ENCODE measurements at places on chromosomes 7 and 10. TPM values are rescaled to one million over a fixed set of nuclear protein-coding genes. Genes with fewer than 3 reads are reported as not detected.

DNA sequence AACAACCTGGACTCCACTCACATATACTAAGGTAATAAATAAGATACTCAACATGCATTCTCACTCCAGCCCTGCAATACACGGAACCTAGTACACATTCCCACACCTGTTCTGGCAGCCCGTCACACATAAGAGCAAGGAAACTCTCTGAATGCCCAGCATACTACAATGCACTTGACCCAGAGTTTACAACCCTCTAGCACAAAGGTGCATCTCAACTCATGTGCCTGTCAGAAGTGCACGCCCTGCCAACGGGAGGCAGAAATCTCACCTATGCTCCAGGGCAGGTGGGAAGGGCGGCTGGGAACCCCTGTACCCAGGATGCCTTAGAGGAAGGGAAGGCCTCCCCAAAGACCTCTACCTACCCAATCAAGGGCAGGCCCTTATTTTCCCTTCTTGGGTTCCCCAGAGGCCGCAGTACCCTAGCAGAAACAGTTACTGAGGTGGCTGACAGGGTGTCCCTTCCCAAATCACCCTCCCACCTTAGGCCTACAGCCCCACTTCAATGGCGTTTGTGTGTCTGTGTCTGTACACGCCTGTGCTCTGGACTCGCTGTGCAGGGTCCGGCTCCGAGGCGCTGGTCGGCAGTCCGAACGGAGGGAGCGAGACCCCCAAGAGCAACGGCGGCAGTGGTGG lies 2.0 kb downstream of the EVX1 start:
- H3K27me3 ChIP-seq, result peaks cover 99% of the 10 kb centered on the region
- peaks cover 46% of the 10 kb centered on the region for H3K4me1 ChIP-seq
- no peak overlapping the region for H3K4me3 ChIP-seq
- DNase-seq, result no peak

- no peak overlapping the region for H3K4me3 ChIP-seq
- H3K27me3 ChIP-seq, result no peaks in the 10 kb centered on the region
- no peaks in the 10 kb centered on the region for H3K36me3 ChIP-seq
- no peak overlapping the region for H3K27ac ChIP-seq
- no peak for DNase-seq
- H3K4me1 ChIP-seq, result no peaks in the 10 kb centered on the region
These were observed 236.0 kb downstream of the MAGI2 start for GRCh38 chr7:79217468-79217867.

GRCh38 chr7:50664937-50665336 lies 99.7 kb upstream of the DDC start:
- DNase-seq, result no peak
- H3K36me3 ChIP-seq, result no peaks in the 10 kb centered on the region
- H3K27ac ChIP-seq, result peak overlapping the region; percentile 73
- H3K27me3 ChIP-seq, result no peaks in the 10 kb centered on the region
- H3K4me3 ChIP-seq, result no peak overlapping the region

DNA sequence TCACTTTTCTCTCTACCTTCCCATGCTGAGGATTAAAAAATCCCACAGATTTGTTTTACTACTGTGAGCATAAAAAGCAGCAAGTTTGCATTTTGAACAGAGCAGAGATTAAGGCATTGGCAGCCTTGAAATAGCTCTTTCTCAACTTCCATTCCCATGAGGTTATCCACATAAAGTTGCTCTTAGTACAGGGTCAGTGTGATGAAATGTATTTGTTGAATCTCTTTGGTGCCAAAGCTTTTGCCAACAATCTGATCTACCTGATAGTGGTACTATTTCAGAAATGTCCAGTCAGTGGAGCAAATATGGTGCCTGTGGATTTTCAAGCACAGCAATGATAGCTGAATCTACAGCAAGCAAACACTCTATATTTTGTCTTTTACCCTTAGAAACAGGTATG lies 254.8 kb downstream of the INHBA start:
- H3K27ac ChIP-seq, result no peak overlapping the region
- H3K4me3 ChIP-seq, result no peak overlapping the region
- H3K4me1 ChIP-seq, result peaks cover 5% of the 10 kb centered on the region
- H3K36me3 ChIP-seq, result no peaks in the 10 kb centered on the region

GRCh38 chr10:53025172-53025711 lies 252.7 kb upstream of the MBL2 start:
- H3K27ac ChIP-seq, result no peak overlapping the region
- H3K4me3 ChIP-seq, result peak overlapping the region; percentile 30
- no peak for DNase-seq
- no peaks in the 10 kb centered on the region for H3K36me3 ChIP-seq

GRCh38 chr10:12418000-12418399 lies 68.7 kb downstream of the CAMK1D start:
- no peaks in the 10 kb centered on the region for H3K27me3 ChIP-seq
- peak overlapping the region; percentile 56 for H3K27ac ChIP-seq
- no peaks in the 10 kb centered on the region for H3K36me3 ChIP-seq
- H3K4me3 ChIP-seq, result no peak overlapping the region
- DNase-seq, result peak; percentile 82

- no peak overlapping the region for H3K4me3 ChIP-seq
- H3K4me1 ChIP-seq, result no peaks in the 10 kb centered on the region
- no peaks in the 10 kb centered on the region for H3K36me3 ChIP-seq
- H3K27ac ChIP-seq, result no peak overlapping the region
These were observed 10.2 kb downstream of the TRPV5 start for GRCh38 chr7:142923391-142923790.

DNA sequence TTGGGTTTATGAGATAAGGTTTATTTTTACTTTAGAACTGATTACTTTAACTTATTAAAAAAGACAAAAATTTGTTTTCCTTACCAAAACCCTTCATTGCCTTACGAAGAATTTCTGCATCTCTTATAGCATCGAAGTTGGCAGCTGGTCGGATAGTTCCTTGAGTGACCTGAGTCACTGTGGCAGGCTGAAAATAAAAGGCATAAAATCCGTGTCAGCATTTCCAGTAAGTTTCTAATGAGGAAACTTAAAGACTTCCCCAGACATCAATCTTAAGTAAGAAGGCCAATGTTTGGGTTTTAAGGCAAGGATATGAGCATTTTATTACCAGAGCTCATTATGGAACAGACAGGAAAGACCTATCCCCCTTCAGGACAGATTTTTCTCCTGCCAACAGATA lies 25.6 kb downstream of the ANXA7 start:
- peaks cover 77% of the 10 kb centered on the region for H3K36me3 ChIP-seq
- H3K27me3 ChIP-seq, result no peaks in the 10 kb centered on the region
- DNase-seq, result no peak
- no peak overlapping the region for H3K27ac ChIP-seq
- H3K4me1 ChIP-seq, result no peaks in the 10 kb centered on the region

DNA sequence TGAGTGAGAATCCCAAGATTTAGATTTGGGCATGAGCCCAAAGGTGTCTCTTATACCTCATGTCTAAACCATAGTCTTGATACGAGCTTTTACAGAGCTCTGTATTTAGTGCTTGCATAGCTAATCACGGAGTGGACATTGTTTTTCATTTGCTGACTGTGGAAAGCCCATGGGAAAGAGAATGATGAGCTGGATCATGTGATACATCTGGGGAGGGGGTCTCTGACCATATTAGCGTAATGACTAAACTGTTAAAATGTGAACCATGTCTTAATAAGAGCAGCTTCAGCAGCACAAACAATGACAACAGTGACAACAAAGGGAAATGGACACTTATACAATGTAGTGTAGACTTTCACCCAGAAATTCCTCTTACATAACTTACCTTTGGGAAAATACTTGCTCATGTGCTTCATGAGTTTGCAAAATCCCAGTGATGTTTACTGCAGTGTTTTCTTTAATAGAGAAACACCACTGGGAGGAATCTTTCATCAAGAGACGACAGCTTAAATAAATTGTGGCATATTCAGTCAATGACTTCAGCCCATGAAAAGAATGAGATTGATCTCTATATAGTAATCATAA lies 44.0 kb upstream of the ITGB1 start:
- no peak for DNase-seq
- peaks cover 25% of the 10 kb centered on the region for H3K4me1 ChIP-seq
- H3K27ac ChIP-seq, result no peak overlapping the region
- no peaks in the 10 kb centered on the region for H3K27me3 ChIP-seq

DNA sequence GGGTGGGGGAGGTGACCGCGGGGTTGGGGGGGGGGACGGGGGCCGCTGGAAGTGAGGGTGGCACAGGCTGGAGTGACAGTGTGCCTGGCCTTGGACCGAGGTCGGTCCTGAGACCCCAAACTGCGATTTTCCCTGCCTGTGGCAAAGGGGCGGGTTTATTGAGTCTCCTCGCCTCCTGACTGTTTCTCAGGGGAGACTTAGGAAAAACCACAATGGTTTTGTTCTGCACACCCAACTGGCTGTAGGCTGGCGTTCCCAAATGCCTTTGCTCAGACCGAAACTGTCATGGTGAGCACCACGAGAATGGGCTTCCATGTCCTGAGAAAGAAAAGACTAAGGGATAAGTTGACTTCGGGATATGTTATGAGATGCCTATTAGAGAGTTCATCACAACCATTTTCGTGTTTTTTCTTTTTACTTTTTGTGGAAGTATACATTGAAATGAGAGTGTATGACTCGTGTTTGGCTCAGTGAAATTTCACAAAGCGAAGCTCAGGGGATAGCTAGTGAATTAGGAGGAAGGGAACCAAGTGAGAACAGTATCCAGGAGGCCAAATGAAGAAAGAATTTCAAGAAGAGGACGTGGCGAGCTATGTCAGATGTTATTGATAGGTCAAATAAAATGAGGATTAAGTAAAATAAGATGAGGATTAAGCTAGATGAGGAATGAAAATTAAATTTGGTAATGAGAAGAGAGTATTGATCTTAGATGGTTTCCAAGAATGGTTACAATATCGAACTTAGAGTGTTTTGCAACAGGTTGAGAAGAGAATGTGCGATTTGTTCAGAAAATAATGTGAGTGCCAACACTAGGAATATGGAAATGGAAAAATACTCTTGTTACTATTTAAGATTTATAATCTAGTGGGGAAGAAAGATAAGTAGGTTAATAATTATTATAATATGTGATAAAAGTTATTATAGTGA lies 918 bp downstream of the NET1 start:
- peaks cover 6% of the 10 kb centered on the region for H3K4me1 ChIP-seq
- H3K27me3 ChIP-seq, result no peaks in the 10 kb centered on the region
- H3K4me3 ChIP-seq, result peak overlapping the region; percentile 88
- DNase-seq, result no peak
- no peaks in the 10 kb centered on the region for H3K36me3 ChIP-seq

DNA sequence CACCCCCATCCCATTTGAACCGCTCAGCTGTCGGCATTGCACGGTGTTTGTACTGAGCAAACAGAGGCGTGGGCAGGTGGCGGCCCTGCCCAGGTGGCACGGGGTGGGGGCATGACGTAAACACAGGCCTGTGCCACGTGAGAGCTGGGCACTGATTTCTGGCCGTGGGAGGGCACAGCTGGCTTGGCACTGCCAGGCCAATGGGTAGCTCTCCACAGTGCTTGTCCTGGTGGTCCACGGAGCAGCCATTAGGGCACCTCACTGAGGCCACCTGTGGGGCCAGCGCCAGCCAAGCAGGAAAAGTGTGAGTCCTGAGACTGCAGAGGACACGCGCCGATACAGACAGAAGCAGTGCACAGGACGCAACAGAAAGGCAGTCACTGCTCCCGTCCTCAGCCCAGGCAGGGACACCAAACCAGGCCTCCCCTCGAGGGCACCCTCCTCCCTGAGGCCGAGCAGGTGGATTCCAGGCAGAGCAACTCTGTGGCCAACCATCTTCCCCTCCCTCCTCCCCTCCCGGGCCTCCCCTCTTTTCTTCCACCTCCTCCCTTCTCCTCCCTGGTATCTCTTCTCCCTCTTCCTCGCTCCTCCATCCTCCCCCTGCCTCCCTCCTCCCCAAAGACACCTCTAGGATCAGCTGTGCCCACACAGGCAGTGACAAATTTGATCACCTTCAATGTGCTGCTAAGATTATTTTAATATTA lies 258.7 kb downstream of the ELFN1 start:
- H3K27ac ChIP-seq, result no peak overlapping the region
- no peak overlapping the region for H3K4me3 ChIP-seq
- H3K4me1 ChIP-seq, result no peaks in the 10 kb centered on the region
- no peaks in the 10 kb centered on the region for H3K36me3 ChIP-seq
- DNase-seq, result no peak

MAGI2 gene
- 19.1 TPM for total RNA-seq

SPDYE2 gene
- total RNA-seq, result not detected

Measured in sigmoid colon (tissue), 7 donors.